Subcutaneous adipose tissue (tissue), 4 donors: ENCODE measurements at places on chromosomes 12 and 14. TPM values are rescaled to one million over a fixed set of nuclear protein-coding genes. Genes with fewer than 3 reads are reported as not detected.

Gene LRFN5
- total RNA-seq: 1.1 TPM

Gene CFAP54
- total RNA-seq: 0.33 TPM

Gene CFAP73
- not detected for total RNA-seq

Gene ZNF705A
- not detected for total RNA-seq

Gene FZD10
- 0.17 TPM for total RNA-seq

Gene CABP1
- total RNA-seq: not detected

Gene RFX4
- total RNA-seq: not detected

Gene RND1
- total RNA-seq: not detected

Gene OAS1
- 20.2 TPM for total RNA-seq

Gene RNASE1
- 568 TPM for total RNA-seq

Gene KRT6C
- not detected for total RNA-seq

Gene PTPRB
- total RNA-seq: 53.1 TPM

Gene TSHR
- total RNA-seq: 0.34 TPM

Gene SIX6
- total RNA-seq: not detected

Gene SLC7A7
- 11.7 TPM for total RNA-seq
